Activated CD8-positive, alpha-beta T cell treated with anti-CD3 and anti-CD28 coated beads for 36 hours (primary cell): ENCODE measurements at places on chromosomes 7 and 10. TPM values are rescaled to one million over a fixed set of nuclear protein-coding genes. Genes with fewer than 3 reads are reported as not detected.

DNA sequence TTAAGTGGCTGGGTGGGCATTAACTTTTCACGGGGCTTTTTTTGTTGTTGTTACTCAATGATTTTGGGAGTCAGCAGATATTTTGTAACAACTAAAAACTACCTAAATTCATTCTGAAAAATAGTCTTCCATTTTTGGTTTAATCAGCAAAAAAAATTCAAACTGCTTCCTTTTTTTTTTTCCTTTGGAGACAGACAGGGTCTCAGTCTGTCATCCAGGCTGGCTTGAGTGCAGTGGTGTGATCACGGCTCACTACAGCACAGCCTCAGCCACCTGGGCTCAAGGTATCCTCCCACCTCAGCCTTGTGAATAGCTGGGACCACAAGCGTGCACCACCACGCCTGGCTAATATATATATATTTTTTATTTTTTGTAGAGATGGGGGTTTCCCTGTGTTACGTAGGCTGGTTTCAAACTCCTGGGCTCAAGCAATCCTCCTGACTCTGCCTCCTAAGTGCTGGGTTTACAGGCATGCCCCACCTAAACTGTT is 36.5 kb downstream of the SKIDA1 start:
- DNase-seq = no peak

GRCh38 chr7:157007470-157008066 is 2.9 kb downstream of the MNX1 start:
- no peak for DNase-seq

- peak; percentile 2 for DNase-seq
These were observed 23.9 kb upstream of the ZNF716 start for GRCh38 chr7:57425969-57426628.

- no peak for DNase-seq
These were observed 218.8 kb downstream of the GPR158 start for GRCh38 chr10:25393621-25394020.

- DNase-seq = no peak
These were observed 138.9 kb downstream of the NOC3L start for GRCh38 chr10:94223702-94224370.

GRCh38 chr7:96228760-96229159 is 93.1 kb downstream of the SLC25A13 start:
- DNase-seq = no peak

DNA sequence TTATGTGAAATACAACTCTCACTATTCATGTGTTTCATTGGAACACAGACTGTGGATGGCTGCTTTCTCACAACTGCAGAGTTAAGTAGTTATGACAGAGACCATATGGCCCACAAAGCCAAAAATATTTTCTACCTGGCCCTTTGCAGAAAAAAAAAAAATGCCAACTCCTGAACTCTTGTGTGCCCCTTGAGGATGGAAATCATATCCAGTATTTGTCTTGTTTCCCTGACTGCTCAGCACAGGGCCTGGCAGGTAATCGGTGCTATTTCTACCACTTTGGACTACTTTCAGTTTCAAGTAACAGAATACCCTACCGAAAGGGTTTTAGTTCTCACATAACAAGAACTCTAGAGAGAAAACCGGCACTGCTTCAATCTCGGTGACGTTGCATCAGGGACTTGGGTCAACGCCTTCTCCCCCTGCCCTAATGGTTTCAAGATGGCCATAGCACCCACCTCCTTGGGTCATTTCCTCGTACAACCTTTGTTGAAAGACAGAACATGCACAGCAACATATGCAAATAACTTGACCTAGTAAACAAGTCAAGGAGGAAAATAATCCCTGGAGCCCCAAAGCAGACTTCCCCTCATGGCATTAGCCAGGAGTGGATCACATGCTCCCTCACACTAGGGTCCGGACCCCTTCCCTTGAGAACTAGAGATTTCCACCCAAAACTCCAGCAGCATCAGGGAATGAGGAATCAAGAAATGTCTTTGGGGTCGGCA is 11.8 kb upstream of the GPNMB start:
- DNase-seq = no peak

- no peak for DNase-seq
These were observed 24.7 kb downstream of the ADCYAP1R1 start for GRCh38 chr7:31076641-31077310.

The GALNT11 gene
- total RNA-seq = 22.4 TPM

The MICU1 gene
- 31.0 TPM for total RNA-seq

The IFIT1B gene
- not detected for total RNA-seq

The NPFFR1 gene
- total RNA-seq = not detected

The ZNF804B gene
- total RNA-seq = not detected

The ANXA8L1 gene
- not detected for total RNA-seq
